ENCODE measurements at places on chromosomes 7 and 10. TPM values are rescaled to one million over a fixed set of nuclear protein-coding genes. Genes with fewer than 3 reads are reported as not detected.

Gene IGF2BP3
- total RNA-seq = 15.0 TPM

Gene SPOCK2
- total RNA-seq = 0.32 TPM

Gene DYNC1I1
- 31.3 TPM for total RNA-seq

Gene GIMAP8
- 102 TPM for total RNA-seq

Gene PTN
- not detected for total RNA-seq

Gene GJD4
- not detected for total RNA-seq

Gene TNS3
- total RNA-seq = 47.3 TPM

Gene EPHB6
- not detected for total RNA-seq

Gene IFIT1B
- not detected for total RNA-seq

Gene TMEM184A
- not detected for total RNA-seq

Gene PRPF18
- total RNA-seq = 24.6 TPM

Gene SMO
- total RNA-seq = 8.4 TPM

Gene CLDN4
- total RNA-seq = 0.06 TPM

Gene NEURL1
- 0.06 TPM for total RNA-seq

Gene SMARCD3
- 1.9 TPM for total RNA-seq

Gene DNAJB6
- total RNA-seq = 150 TPM

Gene CLCN1
- total RNA-seq = not detected

Gene POLR2J2
- total RNA-seq = 0.97 TPM

Gene MPP7
- total RNA-seq = 10.6 TPM

Gene IGFBP1
- total RNA-seq = 0.81 TPM

Gene GRID2IP
- not detected for total RNA-seq

Gene MINDY4
- 2.6 TPM for total RNA-seq

Gene SEMA3E
- 0.32 TPM for total RNA-seq

Gene STEAP1B
- 25.3 TPM for total RNA-seq

Gene KCNH2
- 0.06 TPM for total RNA-seq

Gene ZNF365
- 0.25 TPM for total RNA-seq

Gene SFXN3
- total RNA-seq = 81.9 TPM

Gene PVRIG
- total RNA-seq = not detected

Gene CCDC172
- total RNA-seq = not detected

Gene UTF1
- not detected for total RNA-seq

Gene MMRN2
- total RNA-seq = 292 TPM

Gene CREB5
- total RNA-seq = 12.5 TPM

Gene MEOX2
- total RNA-seq = 23.5 TPM

Gene AKR1C8
- total RNA-seq = 0.16 TPM

Gene GNAI1
- total RNA-seq = 33.2 TPM

Gene NUPR2
- not detected for total RNA-seq

Gene TMEM196
- total RNA-seq = not detected

Gene NME8
- not detected for total RNA-seq

Gene GNGT1
- not detected for total RNA-seq

Gene ADRB1
- total RNA-seq = 0.32 TPM

Gene CRTAC1
- 3.1 TPM for total RNA-seq
